ENCODE measurements at places on chromosomes 12 and 14.

GRCh38 chr14:89484051-89484844 lies 67.2 kb upstream of the FOXN3 start:
- no peak for DNase-seq

DNA sequence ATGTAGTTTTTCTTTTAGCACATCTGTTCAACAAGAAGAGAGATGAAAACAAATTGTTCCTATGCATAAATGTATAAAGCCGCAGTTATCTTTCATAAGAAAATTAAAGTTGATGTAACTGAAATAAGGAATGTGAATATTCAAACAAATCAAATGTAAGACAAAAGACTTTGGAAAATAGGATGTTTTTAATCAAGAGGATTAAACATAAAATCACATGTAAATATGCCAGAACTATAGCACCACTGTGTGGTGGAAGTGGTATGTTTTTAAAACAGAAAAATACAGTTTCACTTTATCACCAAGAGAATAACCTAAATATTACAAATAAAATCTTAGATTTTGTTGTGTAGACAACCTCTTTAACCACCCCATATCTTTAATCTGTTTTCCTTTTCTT lies 40.4 kb downstream of the CAPS2 start:
- DNase-seq = no peak

DNA sequence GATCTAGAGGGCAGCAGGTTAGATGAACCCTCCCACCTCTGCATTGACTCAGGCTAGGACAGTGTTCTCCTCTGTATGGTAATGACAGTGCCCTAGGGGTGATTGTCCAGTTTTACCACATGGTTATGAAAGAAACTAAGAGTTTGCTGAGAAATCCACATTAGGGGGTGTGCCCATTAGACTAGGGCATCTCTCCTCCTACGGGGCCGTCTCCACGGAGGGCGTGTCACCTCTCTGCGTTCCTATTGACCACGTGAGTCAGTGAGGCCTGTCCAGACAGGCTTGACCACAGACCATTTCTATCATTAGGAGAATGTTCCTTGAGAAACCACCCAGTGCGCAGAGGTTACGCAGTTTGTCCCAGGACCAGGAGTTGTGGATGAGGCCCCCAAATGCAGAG lies 8.3 kb downstream of the MVK start:
- no peak for DNase-seq

DNA sequence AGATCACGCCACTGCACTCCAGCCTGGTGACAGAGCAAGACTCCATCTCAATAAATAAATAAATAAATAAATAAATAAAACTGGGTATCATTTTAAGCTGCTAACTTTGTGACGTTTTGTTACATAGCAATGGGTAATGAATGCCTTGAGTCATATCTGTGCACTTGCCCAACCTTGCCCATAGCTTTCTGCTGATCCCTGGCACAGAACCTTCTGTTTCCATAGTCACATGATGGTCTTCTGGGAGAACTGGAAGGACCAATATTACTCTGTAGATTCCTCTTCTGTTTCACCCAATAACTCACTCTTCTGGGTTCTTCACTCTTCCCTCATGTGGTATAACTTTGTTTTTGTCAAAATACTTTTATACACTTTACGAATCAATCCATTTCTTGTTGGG lies 140.8 kb downstream of the SCARB1 start:
- no peak for DNase-seq

DNA sequence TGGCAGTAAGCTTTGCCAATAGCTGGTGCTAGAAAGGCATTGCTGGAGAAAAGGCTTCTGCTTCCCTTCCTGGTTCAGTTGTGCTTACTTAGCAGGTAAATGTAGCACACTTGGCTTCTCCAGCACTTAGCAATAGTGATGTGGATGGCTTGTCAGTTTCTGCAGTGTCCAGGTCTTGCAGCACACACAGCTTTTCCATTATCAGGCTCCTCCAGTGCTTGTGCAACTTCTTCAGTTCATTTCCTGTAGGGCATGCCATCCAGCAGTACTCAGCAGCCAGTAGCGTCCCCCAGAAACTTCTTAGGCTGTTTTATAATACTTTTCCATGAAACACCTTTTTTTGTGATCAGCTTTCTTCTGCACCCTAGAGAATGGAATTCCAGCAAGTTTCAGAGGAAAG lies 154.6 kb downstream of the SLC6A15 start:
- DNase-seq = no peak

DNA sequence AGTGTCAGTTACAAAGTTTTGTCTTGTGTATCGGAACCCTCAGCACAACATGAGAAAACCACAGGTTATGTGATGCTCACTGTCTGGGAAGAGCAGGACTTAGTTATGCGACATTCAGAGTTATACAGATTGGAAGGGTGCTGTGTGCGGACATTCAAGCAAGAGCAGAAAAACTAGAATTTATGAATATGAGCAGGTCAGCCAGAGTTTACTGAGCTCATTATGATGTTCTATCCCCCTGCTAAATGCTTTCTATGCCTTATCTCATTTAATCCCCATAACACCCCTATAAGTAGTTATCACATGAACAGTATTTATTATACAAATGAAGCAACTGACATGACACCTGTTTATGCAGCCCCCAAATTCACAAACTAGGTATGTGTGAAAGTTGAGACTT lies 1083.2 kb downstream of the FLRT2 start:
- DNase-seq = no peak

- DNase-seq = no peak
These were observed 30.7 kb downstream of the CEP290 start for GRCh38 chr12:88111074-88111652.

GRCh38 chr12:41652981-41653380 lies 464.9 kb downstream of the PDZRN4 start:
- no peak for DNase-seq

GRCh38 chr12:113251404-113252070 lies 30.3 kb downstream of the TPCN1 start:
- no peak for DNase-seq

GRCh38 chr12:49750027-49750995 lies 9.0 kb downstream of the TMBIM6 start:
- DNase-seq = no peak

- no peak for DNase-seq
These were observed 6.4 kb downstream of the NGB start for GRCh38 chr14:77264466-77265186.

DNA sequence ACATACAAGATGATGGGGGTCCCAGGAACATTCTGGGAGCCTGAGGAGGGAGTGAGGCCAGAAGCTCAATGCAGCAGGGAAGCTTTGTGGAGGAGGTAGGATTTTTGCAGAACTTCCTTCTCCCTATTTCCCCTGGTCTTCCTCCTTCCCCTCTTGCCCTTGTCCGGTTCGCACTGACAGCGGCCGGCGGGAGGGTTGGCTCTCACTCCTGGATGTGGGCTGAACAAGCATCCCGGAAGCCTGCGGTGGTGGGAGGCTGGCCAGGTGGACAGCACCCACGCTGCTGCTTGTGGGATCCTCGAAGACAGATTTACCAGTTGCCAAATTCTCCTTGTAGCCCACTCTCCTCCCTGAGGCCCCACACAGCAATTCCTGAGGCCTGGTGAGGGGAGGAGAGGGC lies 112.2 kb downstream of the KCNA5 start:
- no peak for DNase-seq

GRCh38 chr14:92389598-92390158 lies 66.7 kb downstream of the SLC24A4 start:
- no peak for DNase-seq

DNA sequence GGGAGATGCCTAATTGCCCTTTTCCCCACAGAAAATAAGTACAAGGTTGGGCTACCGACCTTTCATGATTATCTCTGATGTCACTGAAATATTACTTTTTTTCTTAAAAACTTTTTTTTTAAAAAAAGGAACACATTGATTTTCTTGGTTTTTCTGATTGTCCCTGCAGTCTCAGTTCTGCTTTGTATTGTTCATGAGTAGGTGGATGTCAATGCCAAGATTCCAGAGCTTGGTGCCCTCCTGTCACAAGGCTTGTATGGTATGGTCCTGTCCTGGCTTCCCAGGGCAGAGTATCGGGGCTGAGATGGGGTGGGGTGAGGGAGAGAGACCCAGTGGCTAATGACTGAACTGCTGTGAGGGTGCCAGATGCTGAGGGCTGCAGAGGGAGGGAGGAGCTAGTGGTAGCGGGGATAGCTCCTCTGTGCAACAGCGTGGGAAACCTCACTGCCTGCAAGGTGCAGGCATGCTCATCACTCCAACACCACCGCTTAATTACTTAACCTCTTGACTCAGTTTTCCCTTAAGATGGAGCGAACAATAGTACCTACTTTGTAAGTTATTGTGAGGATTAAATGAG lies 4.4 kb upstream of the CTDSP2 start:
- DNase-seq = no peak

DNA sequence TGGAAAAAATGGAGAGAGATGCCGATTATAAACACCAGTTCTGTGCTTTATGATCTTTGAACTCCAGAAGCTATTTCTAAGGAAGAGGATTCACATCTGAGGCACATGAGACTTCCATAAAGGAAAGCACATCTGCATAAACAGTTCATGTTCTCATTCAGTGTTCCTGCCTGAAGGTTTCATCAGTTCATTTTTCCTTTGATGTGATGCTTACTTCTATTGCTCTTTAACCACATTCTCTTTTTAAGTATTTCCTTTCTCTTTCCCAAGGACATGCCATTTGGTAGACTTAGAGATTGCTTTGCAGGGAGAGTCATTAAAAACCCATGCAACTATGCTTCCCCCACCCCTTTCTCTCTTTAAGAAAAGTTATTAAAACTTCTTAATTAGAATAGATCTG lies 387.0 kb upstream of the FLRT2 start:
- DNase-seq = no peak

- no peak for DNase-seq
These were observed 195.7 kb downstream of the TMEM117 start for GRCh38 chr12:44031472-44032185.

- DNase-seq = no peak
These were observed 2.0 kb upstream of the OAS3 start for GRCh38 chr12:112936264-112936663.

GRCh38 chr12:56461235-56462159 lies 6.9 kb upstream of the SPRYD4 start:
- DNase-seq = no peak

DNA sequence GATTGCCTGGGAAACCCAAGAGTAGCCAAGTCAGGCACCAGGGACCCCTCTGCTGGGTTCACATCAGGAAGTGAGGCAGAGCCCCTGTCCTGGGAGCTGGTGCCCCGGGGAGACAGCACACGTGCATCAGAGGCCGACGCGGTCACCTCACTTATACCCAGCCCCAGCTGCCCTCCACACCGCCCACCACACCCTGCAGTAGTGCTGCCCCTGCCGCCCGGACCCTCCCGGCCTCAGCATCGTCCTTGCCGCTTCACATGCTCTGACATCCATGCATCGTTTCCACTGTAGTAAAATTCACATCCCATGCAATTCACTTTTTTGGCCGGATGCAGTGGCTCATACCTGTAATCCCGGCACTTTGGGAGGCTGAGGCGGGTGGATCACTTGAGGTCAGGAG lies 14.0 kb downstream of the MMP17 start:
- no peak for DNase-seq

DNA sequence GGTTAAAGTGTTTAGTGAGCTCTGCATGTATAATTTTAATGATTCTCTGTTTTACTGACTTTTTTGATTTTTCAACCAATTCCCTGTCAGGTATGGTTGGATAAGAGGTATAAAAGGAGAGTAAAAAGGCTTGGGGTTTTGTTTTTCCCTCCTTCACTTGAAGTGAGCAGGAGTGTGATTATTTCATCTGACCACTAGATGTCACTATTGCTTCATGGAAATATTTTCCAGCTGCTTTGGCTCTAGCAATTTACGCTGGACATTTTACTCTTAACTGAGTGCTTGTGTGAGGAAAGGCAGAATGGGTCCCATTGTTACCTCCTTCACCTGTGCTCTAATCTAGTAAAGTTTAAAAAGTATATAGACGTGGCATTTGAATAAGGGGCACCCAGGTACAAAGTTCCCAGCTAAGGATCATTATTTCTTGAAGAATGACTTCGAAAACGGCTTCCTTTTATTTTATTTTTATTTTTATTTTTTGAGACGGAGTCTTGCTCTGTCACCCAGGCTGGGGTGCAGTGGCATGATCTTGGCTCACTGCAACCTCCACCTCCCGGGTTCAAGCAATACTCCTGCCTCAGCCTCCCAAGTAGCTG lies 66.5 kb downstream of the TBC1D30 start:
- no peak for DNase-seq

- no peak for DNase-seq
These were observed 96.7 kb downstream of the RFLNA start for GRCh38 chr12:124391340-124392261.

DNA sequence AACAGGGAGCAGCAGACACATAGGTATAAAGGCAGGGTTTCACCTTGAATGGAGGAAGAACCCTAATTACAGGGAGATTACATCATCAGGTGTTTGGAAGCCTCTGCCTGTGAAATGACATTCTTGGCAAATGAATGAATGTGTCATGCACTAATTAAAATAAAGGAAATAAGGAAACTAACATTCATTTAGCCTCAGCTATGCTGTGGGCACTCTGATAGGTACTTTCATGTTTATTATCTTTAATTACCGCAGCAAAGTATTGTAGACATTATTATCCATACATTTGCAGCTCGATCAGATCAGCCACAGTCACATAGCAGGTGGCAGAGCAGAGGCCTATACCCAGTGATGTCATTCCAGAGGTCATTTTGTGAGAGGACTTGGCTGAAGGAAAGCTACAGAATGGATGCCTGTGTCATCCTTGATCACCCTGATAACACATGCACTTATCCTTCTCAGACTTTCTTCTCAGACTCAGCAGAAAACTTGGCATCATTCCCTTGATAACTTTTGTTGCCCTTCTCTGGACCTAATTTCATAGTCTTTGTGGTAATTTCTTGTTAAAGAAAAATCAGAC lies 18.4 kb downstream of the ZNF664 start:
- DNase-seq = no peak

DNA sequence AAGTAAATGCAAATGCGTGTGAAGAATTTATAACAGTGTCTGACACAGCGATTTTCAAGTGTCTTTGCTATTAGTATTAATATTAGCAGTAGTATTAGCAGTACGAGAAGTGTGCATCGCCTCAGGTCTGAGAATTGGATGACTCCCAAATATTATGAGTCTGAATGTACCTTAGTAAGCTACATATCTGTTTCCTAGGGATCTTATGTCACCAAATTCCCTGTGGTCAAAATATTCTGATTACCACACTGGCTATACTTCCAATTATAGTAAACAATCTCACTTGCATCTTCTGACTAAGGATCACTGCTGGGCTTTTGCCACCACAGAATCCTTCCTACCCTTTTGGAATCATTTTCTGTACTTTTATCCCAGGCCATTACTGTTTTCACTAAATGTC lies 396.0 kb upstream of the MIS18BP1 start:
- DNase-seq = no peak

All from stimulated activated effector memory CD8-positive, alpha-beta T cell treated with anti-CD3 and anti-CD28 coated beads, Interleukin-12 subunit alpha, Interleukin-12 subunit beta, amount 100 ng/mL, for 72 hours (primary cell).